ENCODE measurements at places on chromosomes 4 and X. TPM values are rescaled to one million over a fixed set of nuclear protein-coding genes. Genes with fewer than 3 reads are reported as not detected.

The NCAPG gene
- total RNA-seq, result 102 TPM

The IL2RG gene
- 370 TPM for total RNA-seq

The CORIN gene
- total RNA-seq, result not detected

The FRMD7 gene
- not detected for total RNA-seq

The ZFP42 gene
- not detected for total RNA-seq

The JADE3 gene
- total RNA-seq, result 0.47 TPM

The FAM199X gene
- 12.1 TPM for total RNA-seq

The PTCHD1 gene
- not detected for total RNA-seq

The TMPRSS11B gene
- not detected for total RNA-seq

The IL13RA1 gene
- not detected for total RNA-seq

The ESX1 gene
- total RNA-seq, result not detected

The INTU gene
- 0.12 TPM for total RNA-seq

The PRR32 gene
- not detected for total RNA-seq

The SYNPO2 gene
- total RNA-seq, result 1.0 TPM

The SH3BP2 gene
- total RNA-seq, result 105 TPM

The SMARCA5 gene
- total RNA-seq, result 51.8 TPM

The CFAP299 gene
- total RNA-seq, result not detected

The HS3ST1 gene
- 0.19 TPM for total RNA-seq

The HHIP gene
- not detected for total RNA-seq

The PRSS12 gene
- total RNA-seq, result not detected

The FAM9C gene
- not detected for total RNA-seq

The CDKL2 gene
- 0.16 TPM for total RNA-seq

The CLDN22 gene
- total RNA-seq, result not detected

The HMGB3 gene
- 47.3 TPM for total RNA-seq

The CYBB gene
- total RNA-seq, result not detected

The SLC38A5 gene
- total RNA-seq, result 123 TPM
